ENCODE measurements at places on chromosomes 2 and 18. TPM values are rescaled to one million over a fixed set of nuclear protein-coding genes. Genes with fewer than 3 reads are reported as not detected.

The DSG1 gene
- not detected for total RNA-seq

- DNase-seq, result peak; percentile 64
- H3K4me1 ChIP-seq, result peaks cover 12% of the 10 kb centered on the region
- H3K4me3 ChIP-seq, result peak within 1 kb of the TSS; percentile 53
- H3K27ac ChIP-seq, result no peak within 1 kb of the TSS
These were observed at the start of gene SERPINE2 for GRCh38 chr2:224039080-224039769. Gene SERPINE2, minus strand, starts transcription at chr2:224039286. Its CDS starts 37,386 bp downstream, at chr2:224001900.

The CAPG gene
- 23.3 TPM for total RNA-seq

- no peaks in the 10 kb centered on the region for H3K27me3 ChIP-seq
- H3K36me3 ChIP-seq, result no peaks in the 10 kb centered on the region
- H3K27ac ChIP-seq, result peak overlapping the region; percentile 62
- peak; percentile 59 for DNase-seq
These were observed 650.4 kb downstream of the RNF144A start for GRCh38 chr2:7567646-7568045.

DNA sequence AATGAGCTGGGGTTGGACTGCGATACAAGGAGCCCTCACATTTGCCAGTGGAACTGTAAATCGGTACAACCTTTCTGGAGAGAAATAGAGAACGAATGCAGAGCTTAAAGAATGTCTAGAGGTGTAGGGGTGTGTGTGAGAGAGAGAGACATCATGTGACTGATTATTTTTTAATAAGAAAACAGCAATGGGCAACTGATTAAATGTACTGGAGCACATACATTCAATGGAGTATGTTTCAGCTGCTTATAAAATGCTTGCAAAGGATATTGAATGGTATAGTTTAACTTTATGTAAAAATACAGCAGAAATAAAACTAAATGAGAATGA lies 391 bp upstream of the TMEM17 start:
- H3K27ac ChIP-seq, result no peak overlapping the region
- H3K36me3 ChIP-seq, result no peaks in the 10 kb centered on the region
- H3K27me3 ChIP-seq, result no peaks in the 10 kb centered on the region

- no peaks in the 10 kb centered on the region for H3K27me3 ChIP-seq
- no peak overlapping the region for H3K27ac ChIP-seq
- no peak for DNase-seq
- no peak overlapping the region for H3K4me3 ChIP-seq
- no peaks in the 10 kb centered on the region for H3K4me1 ChIP-seq
These were observed 58.1 kb downstream of the MAP3K19 start for GRCh38 chr2:134988994-134989605.

GRCh38 chr2:168037778-168038177 lies 209.6 kb downstream of the STK39 start:
- no peak overlapping the region for H3K27ac ChIP-seq
- peaks cover 5% of the 10 kb centered on the region for H3K36me3 ChIP-seq

DNA sequence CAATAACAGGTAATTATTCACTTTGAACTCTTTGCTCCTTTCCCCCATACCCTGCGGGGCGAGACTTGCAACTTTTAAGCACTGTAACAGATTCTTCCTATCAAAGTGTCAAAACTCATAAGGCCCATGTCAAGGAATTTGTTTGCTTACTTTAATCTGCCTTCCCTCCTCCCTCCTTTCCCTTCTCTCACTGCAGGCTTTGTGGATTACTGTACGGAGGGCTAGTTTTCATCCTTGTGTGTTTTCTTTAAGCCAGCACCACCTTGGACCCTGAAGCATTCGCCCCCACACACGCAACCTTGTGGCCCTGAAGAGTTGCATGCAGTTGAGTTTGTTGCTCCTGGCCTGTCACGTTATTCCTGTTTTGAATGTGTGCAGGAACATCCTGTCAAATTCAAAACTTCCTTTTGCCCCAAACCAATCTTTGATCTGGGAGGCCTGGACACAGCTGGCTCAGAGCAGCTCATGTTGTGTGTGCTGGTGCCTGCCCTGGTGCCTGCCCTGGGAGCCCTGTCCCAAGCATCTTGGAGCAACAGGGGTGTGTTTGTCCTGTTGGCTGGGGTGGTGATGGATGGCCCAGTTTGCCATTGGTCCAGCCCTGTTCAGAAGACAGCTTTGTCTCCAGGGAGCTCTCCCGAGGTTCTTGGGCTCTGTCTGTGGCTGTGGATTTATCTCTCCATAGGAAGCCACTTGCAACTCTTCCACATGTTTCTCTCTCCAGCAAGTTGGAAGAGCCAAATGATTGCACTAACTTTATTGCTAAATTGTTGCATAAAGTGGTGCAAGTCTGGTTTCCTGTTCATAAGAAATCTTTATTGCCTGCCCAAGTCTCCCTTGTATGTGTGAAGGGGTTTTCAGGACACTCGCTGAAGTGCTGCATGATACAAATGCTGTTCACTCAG lies 199.6 kb downstream of the VAPA start:
- DNase-seq, result no peak
- H3K27ac ChIP-seq, result no peak overlapping the region
- H3K4me1 ChIP-seq, result no peaks in the 10 kb centered on the region
- no peak overlapping the region for H3K4me3 ChIP-seq
- peaks cover 6% of the 10 kb centered on the region for H3K27me3 ChIP-seq

The SIX2 gene
- total RNA-seq, result not detected

The RIT2 gene
- total RNA-seq, result not detected

DNA sequence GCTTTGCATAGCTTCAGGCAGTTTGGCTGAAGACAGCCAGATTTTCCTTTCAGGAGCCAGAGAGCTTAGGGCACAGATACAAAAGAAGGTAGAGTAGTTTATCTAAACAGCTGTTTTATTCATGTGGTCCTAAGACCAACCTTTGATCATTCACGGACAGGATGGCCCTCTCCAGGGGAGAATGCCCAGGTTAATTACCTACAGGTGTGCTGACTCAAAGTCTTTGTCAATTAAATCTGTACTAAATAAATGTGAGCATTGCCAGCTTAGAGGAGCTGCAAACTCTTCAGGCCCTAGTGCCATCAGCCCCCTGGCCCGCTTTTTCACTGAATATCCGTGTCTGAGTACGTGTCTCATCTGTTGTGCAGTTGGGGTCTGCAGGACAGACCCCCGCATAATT lies 554.7 kb downstream of the NUP35 start:
- DNase-seq, result no peak
- no peaks in the 10 kb centered on the region for H3K4me1 ChIP-seq
- H3K4me3 ChIP-seq, result no peak overlapping the region
- no peaks in the 10 kb centered on the region for H3K27me3 ChIP-seq

GRCh38 chr2:84946204-84947009 lies 24.6 kb upstream of the KCMF1 start:
- peaks cover 23% of the 10 kb centered on the region for H3K4me1 ChIP-seq
- H3K4me3 ChIP-seq, result peak overlapping the region; percentile 25
- H3K36me3 ChIP-seq, result no peaks in the 10 kb centered on the region
- H3K27ac ChIP-seq, result peak overlapping the region; percentile 53
- DNase-seq, result peak; percentile 73
- no peaks in the 10 kb centered on the region for H3K27me3 ChIP-seq

- H3K36me3 ChIP-seq, result peaks cover 82% of the 10 kb centered on the region
- no peak overlapping the region for H3K4me3 ChIP-seq
- H3K4me1 ChIP-seq, result peaks cover 6% of the 10 kb centered on the region
- no peaks in the 10 kb centered on the region for H3K27me3 ChIP-seq
- no peak overlapping the region for H3K27ac ChIP-seq
These were observed 32.9 kb downstream of the PTCD3 start for GRCh38 chr2:86138736-86139625.

- H3K4me1 ChIP-seq, result peaks cover 10% of the 10 kb centered on the region
- H3K4me3 ChIP-seq, result no peak overlapping the region
- DNase-seq, result peak; percentile 74
- no peak overlapping the region for H3K27ac ChIP-seq
- no peaks in the 10 kb centered on the region for H3K27me3 ChIP-seq
These were observed 47.6 kb downstream of the PDCL3 start for GRCh38 chr2:100610381-100610831.

The ACVR1C gene
- total RNA-seq, result 5.2 TPM

DNA sequence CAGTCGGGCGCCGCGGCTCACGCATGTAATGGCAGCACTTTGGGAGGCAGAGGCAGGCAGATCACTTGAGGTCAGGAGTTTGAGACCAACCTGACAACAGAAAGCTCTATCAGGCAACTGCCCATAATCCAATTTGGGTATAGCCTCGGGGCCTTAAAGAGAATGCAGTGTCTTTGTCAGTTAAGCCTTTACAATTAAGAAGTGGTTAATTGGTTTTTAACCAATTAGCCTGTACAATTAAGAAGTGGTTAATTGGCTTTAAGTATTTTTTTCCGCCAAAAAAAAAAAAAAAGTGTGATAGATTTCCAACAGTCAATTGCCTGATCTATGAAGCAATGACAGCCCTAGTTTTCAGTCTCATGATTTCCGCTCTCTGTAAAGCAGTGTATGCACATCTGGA lies 74.6 kb upstream of the NARS1 start:
- H3K27me3 ChIP-seq, result no peaks in the 10 kb centered on the region
- no peak overlapping the region for H3K27ac ChIP-seq
- H3K4me3 ChIP-seq, result no peak overlapping the region
- H3K4me1 ChIP-seq, result no peaks in the 10 kb centered on the region

The SPATA3 gene
- total RNA-seq, result not detected

The C2orf72 gene
- total RNA-seq, result not detected

- peaks cover 22% of the 10 kb centered on the region for H3K36me3 ChIP-seq
- peak overlapping the region; percentile 99 for H3K27ac ChIP-seq
- peak overlapping the region; percentile 90 for H3K4me3 ChIP-seq
- DNase-seq, result peak; percentile 87
- H3K27me3 ChIP-seq, result no peaks in the 10 kb centered on the region
These were observed 648 bp downstream of the ARID5A start for GRCh38 chr2:96537066-96537733.

DNA sequence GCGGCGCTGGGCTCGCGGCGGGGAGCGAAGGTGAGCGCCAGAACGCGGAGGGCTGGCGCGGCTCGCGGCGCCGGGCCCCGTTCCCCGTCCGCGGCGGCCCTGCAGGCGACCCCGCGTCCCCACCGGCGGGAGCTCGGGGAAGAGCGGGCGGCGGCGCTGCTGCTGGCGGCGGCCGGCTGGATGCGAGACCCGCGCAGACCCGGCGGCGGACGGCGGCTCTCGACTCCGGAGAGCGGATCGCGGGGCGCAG lies 213 bp downstream of the DOK6 start:
- DNase-seq, result no peak
- peaks cover 8% of the 10 kb centered on the region for H3K4me1 ChIP-seq
- H3K4me3 ChIP-seq, result no peak overlapping the region
- no peak overlapping the region for H3K27ac ChIP-seq
- no peaks in the 10 kb centered on the region for H3K36me3 ChIP-seq
- H3K27me3 ChIP-seq, result peaks cover 35% of the 10 kb centered on the region

The SRD5A2 gene
- not detected for total RNA-seq

- H3K4me1 ChIP-seq, result no peaks in the 10 kb centered on the region
- H3K27me3 ChIP-seq, result no peaks in the 10 kb centered on the region
- H3K4me3 ChIP-seq, result no peak overlapping the region
- H3K27ac ChIP-seq, result no peak overlapping the region
These were observed 130.6 kb downstream of the USP34 start for GRCh38 chr2:61340242-61340641.

The RGPD3 gene
- total RNA-seq, result 0.11 TPM

DNA sequence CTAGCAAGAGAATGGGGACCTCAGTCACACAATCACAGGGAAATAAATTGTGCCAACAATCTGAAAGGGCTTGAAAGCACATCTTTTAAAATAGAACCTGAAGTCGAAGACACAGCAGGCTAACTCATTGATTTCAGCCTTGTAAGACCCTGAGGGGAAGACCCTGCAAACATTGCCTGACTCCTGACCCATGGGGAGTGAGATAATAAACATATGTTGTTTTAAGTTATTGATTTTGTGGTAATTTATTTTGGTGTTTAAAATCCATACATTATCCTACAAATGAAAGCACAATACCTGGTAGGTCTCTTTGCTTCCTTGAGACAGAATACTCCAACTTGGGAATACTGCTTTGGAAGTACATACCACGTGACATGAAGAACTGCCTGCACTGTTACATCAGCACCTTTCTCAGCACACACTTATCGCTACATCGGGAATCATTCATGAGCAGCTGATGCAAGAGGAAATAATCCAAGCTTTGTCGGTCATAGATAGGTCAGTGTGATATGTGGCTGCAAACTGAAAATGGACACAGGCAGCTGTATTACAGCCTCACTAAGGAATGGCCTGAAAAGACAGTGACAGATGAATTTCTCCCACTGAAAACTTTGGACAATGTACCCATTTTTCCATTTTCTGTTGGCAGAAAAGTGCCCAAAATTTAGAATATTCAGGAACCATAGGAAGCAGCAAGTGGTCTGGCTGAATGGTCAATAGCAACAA lies 494.5 kb upstream of the MAP2 start:
- H3K4me1 ChIP-seq, result no peaks in the 10 kb centered on the region
- no peak overlapping the region for H3K4me3 ChIP-seq
- no peak for DNase-seq
- H3K27ac ChIP-seq, result no peak overlapping the region
- no peaks in the 10 kb centered on the region for H3K27me3 ChIP-seq
- H3K36me3 ChIP-seq, result no peaks in the 10 kb centered on the region

- H3K4me1 ChIP-seq, result no peaks in the 10 kb centered on the region
- H3K36me3 ChIP-seq, result no peaks in the 10 kb centered on the region
- no peaks in the 10 kb centered on the region for H3K27me3 ChIP-seq
- DNase-seq, result no peak
These were observed 61.3 kb downstream of the PMAIP1 start for GRCh38 chr18:59961070-59961469.

DNA sequence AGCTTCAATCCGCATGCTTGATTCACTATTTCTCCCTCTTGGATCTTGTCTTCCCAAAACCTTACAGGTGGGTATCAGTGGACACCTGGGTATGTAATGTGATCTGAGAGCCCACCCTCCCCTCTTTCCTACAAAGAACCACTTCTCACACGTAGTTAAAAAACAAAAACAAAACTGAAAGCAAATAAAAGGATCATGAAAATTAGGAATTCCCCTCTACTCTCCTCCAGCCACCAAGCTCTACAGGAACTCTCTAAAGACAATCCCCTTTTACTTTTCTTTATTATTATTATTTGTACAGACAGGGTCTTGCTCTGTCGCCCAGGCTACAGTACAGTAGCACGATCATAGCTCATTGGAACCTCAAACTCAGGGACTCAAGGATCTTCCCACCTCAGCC lies 40.8 kb upstream of the MYO1B start:
- peak overlapping the region; percentile 26 for H3K4me3 ChIP-seq
- no peak overlapping the region for H3K27ac ChIP-seq
- peaks cover 39% of the 10 kb centered on the region for H3K4me1 ChIP-seq

- no peak overlapping the region for H3K4me3 ChIP-seq
- no peak for DNase-seq
- H3K4me1 ChIP-seq, result no peaks in the 10 kb centered on the region
- H3K27me3 ChIP-seq, result peaks cover 5% of the 10 kb centered on the region
These were observed 39.5 kb upstream of the NOTO start for GRCh38 chr2:73162856-73163391.

The CCL20 gene
- total RNA-seq, result 2.2 TPM

Measured in CD4-positive, alpha-beta T cell (primary cell).